ENCODE measurements at places on chromosomes 4 and X.

- DNase-seq: no peak
Measured at GRCh38 chr4:176790398-176790797, 2.3 kb downstream of the VEGFC start.

- no peak for DNase-seq
Measured at GRCh38 chr4:21522296-21522695, 426.3 kb downstream of the KCNIP4 start.

DNA sequence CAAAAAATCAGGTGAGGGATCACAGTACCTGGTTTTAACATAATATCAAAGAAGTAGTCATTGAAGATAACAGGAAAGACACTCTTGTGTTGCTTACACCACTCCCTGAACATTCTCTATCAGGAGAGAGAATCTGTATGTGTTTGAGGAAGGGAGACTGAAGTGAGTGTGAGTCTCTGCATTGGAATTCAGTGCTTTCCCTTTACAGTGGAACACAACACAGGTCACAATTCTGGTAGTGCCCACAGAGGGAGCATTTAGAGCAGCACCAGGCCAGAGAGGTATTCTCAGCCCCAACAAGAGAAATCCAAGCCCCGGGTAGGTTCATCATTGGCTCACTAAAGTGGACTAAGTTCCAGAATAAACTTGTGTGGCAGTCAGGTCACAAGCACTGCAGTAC is 64.7 kb upstream of the UBQLN2 start:
- no peak for DNase-seq

GRCh38 chr4:65391814-65392213 is 278.5 kb downstream of the EPHA5 start:
- DNase-seq: no peak

- no peak for DNase-seq
Measured at GRCh38 chr4:56668267-56668666, 12.8 kb downstream of the HOPX start.

- DNase-seq: no peak
Measured at GRCh38 chr4:185112104-185112503, 31.0 kb upstream of the SLC25A4 start.

DNA sequence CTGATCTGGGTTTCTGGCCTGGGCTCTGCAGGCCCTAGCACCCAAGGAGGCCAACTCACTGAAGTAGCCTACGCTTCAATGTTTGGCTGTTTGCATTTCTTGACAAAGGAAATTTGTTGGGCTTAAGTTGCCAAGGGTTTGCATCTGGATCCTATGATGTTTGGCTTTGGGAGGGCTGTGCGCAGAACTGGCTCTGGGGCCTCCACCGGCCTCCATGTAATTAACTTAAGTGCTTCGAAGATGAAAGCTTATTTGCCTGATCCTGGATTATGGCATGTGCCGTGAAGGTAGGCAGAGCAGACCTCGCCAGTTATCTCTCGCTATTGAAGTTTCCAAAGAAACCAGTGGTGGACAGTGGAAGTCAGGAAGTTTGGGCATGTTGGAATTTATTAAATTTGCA is 124.3 kb upstream of the STX18 start:
- no peak for DNase-seq

GRCh38 chr4:8920289-8920965 is 48.8 kb upstream of the HMX1 start:
- no peak for DNase-seq

DNA sequence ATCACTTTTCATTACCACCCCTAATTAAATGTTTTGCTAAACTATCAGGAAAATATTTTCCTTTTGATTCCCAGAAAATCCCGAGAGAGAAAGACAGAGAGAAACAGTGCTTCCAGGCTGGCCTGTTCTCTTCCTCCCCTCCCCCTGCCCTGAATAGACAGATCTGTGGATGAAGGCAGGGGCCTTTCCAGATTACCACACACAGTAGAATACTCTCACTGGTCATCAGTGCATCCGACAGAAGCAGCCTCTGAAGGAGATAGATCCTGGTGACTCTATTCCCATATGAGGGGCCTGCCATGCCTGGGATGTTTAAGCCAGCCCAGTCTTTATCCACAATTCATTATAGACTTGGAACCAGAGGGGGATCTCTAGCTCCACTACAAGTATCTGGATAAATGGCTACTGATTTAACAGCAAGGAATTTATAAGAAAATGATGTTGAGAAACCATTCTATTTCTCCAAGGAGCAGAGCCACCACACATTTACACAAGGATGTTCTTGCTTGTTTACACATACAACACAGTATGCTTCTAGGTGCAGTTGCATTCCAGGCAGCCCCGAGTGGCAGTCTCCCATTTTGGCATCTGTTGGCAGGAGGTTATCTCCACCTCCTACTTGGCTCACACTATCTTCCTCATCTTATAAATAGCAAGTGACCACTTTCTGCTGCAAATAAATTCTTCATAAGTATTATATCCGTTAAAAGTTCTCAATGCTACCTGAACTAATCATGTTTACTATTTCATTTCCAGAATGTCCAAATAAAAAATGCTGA is 115.8 kb downstream of the HS6ST2 start:
- no peak for DNase-seq

DNA sequence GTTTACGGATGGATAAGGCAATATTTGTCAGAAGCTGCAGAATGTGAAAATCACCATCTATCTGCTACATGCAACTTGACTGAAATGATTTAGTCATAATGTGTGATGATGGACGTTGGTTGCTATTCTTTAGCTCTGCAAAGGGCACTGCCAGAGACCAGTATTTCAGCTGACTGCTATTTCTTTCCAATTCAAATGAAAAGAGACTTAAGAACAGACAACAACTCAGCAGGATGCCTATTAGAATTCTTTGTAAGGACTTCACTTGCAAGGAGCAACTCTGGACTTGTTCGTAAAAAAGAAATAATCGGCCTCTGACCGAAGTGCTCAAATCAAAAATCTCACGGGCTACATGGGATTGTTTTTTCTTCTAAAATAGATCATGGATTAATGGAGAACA is 262.7 kb downstream of the DHX15 start:
- no peak for DNase-seq

DNA sequence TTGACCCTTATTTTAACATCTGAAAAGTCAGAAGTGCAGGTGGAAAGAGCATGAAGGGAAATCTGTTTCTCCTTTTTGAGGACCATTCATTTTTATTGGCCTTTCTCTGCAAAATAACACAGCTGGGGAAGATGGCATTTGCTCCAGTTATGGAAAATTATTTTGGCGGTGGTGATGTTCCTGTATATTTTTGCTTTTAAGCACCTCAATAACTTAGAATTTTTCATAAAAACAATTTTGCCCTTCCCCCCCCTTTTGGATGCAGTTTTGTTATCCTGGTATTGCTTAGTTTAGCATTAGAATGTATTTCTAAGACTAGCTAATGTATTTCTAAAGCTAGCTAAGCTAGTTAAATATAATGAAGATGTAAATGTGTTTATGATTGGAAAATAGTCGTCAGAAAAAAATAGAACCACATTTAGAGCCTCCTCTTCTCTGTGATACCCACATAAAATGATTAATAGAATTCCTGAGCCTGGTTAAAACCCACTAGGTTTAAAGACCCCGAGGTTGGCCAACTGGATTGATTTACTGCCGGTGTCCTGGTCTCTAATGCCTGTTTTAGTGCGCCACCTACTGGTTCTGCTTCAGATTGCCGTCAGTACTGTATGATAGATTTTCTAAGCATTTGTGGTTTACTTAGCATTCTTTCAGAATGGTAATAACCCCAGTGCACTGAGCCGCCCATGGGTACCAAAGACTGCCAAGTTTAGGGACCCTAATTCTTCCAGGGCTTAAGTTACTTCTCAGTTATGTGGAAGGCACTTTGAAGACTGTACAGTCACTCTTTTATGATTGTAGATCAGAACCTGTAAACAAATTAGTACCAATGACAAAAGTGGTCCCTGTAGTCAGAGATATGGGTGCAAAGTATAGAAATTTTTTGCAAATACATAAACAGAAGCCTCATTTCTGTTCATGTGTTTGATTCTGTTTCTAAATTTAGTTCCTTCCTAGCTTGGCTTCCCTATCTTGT is 11.4 kb downstream of the KLF3 start:
- DNase-seq: peak; percentile 47

DNA sequence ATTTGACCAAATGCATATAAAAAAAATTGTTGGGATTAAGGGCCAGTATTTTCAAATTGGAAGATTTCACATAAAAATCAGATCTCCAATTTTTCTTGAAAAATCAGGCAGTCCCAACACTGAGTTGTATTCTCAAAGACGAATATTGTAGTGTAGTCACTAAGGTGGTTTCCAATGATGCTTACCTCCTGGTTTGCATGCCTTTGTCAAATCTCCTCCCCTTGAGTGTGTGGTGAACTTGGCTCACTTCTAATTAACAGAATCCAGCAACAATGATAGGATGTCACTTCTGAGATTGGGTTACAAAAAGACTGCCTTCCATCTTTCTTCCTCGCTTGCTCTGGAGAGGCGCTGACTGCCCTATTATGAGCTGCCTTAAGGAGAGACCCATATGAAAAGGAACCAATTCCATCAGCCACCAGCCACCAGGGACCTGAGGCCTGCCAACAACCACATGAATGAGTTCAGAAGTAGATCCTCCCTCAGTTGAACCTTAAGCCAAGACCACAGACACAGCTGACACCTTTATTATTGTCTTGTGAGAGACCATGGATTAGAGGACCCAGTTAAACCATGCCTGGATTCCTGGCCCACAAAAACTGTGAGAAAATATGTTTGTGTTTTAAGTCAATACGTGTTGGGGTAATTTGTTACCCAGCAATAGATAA is 31.2 kb upstream of the TSPAN5 start:
- no peak for DNase-seq

DNA sequence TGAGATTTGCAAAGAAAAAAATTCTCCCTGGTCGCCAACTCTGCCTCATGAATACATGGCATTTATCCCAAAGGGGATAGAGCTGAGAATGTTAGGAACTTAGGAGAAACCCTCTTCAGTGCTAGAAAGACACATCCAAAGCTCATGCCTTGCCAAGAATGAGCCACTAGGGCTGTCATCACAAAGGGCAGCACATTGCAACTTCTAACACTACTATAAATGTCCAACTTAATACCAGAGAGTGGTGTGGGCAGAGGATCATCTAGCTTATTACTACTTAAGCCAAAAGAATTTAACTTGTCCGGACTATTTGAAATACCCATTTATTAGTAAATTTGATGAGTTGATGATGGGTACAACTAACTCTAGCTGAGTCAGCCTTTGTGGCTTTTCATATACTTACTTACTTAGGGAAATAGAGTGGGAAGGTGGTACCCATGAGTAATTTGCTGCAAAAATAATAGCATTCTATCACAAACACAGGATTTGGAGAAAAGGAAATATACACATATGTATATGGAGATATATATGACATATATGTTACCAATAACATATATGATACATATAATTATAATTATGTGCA is 66.3 kb upstream of the GAB1 start:
- no peak for DNase-seq

DNA sequence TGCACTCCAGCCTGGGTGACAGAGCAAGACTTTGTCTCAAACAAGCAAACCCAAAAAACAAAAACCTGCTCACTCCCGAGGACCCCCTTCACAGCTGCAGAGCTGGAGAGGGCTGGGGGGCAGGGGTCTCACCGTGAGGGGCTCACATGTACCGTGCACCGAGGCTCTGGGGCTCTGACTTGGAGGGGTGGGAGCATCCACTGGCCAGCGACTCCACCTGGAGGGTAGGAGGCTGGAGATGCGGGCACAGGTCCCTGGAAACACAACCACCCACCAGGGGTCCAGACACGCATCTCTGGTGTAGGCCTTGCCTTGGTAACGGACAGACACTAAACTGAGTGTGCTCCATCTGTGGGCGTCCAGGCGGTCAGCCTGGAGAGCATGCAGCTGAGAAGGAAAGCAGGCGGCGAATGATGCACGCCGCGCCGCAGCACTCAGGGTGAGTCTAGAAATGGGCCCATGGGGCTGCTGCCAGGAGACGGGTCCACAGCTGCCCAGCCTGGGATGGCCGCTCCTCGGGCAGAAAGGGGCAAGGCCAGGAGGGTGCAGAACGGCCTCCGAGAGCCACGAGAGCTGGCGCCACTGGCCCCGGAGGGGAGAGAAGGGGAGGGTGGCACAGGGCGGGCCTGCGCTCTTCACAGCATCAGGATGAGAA is 26.1 kb downstream of the PPP2R3B start:
- DNase-seq: no peak

GRCh38 chrX:30951003-30951402 is 61.9 kb upstream of the TAB3 start:
- DNase-seq: no peak

GRCh38 chr4:40118861-40119260 is 62.2 kb downstream of the N4BP2 start:
- no peak for DNase-seq

DNA sequence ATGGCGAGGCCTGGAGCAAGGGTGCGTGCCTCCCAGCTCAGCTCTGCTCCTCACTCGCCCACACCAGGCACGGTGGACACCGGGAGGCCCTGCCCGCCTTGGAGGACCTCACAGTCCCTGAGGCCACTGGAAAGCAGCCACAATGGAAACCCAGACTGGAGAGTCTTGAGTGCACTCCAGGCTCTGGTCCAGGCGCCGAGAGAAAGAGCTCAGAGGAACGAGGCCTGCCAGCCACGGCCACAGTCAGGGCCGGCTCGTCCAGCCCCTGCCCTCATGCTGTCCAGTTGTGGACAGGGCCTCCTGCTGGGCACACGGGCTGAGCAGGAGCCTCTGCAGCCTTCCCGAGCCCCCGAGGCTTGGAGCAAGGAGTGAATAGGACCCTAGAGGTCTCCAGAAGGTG is 53.3 kb upstream of the GRPEL1 start:
- no peak for DNase-seq

DNA sequence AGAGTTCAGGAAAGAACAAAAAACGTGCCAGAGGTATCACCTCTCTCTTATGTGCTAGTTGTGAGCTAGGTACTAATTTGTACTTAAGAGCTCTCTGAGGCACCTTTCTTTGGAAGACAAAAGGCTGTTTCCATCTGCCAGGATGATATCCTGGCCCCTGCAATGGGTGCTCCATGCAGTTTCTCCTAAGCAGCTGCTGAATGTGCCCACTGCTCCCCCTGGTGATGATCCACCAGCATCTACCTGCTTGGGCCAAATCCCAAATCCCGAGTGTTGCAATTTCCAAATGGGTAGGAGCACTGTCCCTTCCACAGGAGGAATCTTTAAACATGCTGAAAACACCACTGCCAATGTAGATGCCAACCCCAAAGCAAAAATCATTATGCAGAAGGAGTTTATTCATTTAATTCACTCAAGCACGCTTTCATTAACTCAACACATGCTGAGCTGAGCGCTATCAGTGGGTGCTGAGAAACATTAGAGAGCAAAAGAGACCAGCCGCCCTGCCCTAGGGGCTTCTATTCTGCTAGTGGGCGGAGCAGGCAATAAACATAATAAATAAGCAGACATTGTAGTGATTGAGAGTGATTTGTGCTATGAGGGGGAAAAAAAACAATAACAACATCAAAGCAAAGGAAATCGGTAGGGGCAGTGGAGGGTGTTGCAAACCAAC is 69.6 kb upstream of the C4orf50 start:
- peak; percentile 1 for DNase-seq

- no peak for DNase-seq
Measured at GRCh38 chr4:152512483-152512882, 23.4 kb downstream of the FBXW7 start.

DNA sequence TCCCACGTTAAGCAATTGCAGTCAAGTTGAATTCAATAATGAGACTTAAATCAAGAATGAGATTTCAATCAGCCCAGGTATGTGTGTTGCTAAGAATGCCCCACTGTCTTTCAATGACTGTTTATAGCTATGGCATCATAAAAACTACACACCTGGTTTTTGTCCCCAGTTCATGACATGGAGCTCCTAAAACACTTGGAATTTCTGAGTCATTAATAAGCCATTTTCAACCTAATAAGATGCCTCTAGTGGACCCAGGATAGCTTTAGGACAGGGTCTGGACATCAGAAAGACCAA is 72.7 kb upstream of the STS start:
- no peak for DNase-seq

GRCh38 chr4:172818901-172819300 is 349.7 kb upstream of the GALNT7 start:
- DNase-seq: no peak
